ENCODE measurements at places on chromosomes 4 and X.

DNA sequence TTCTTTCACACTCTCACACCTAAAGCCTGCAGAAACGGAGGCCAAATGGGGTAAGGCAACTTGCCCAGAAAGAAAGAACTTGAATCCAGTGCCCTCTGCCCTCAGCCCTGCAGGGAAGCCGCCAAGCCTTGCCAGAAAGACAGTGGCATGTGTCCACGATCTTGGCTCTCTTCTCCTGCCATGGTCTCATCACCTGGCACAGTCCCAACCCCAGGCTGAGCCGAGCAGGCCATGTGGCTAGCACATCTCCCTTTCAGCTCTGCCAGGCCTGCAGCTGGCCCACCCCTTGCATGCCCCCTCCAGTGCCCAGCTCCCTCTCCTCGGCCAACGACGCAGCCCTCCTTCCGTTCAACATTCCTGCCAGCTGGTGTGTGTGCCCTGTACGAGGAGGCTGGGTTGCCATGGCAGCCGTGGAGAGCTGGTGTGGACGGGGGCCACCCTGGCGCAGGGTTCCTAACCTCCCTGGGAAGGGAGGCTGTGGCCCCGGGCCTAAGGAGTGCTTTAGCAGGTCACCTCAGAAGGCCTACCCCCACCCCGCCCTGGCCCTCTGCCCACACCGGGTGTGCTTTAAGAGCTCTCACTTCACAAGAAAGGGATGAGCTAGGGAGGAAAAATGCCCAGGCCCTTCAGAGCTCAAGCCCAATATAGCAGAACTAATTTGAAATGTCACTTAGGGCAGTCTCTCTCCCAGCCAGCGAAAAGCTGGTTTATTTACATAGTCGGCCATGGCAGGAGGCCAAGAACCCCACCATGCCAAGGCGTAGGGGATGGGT, 73.0 kb upstream of the PJA1 start:
- no peak for DNase-seq

DNA sequence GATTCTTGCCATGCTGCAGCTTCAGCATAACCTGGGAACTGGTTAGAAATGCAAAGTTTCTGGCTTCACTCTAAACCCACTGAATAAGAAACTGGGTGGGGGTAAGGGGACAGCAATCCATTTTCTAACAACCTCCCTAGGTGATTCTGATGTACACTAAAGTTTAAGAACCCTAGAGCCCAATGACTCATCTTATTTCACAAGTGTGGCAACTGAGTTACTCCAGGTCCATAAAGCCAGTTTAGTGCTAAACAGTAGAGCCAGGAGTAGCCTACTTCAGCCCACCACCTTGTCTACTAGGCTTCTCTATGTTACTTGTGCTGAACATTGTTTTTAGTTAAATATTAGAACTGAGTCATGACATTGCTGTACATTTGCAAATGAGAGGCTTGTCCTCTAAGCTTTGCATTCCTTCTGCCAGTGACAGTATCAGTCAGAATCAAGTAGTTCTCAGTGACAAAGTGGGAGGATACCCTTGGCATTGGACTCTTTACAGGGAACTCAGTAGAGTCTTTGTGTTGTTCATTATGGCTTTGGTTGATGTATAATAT, 518.0 kb downstream of the RPA4 start:
- no peak for DNase-seq

DNA sequence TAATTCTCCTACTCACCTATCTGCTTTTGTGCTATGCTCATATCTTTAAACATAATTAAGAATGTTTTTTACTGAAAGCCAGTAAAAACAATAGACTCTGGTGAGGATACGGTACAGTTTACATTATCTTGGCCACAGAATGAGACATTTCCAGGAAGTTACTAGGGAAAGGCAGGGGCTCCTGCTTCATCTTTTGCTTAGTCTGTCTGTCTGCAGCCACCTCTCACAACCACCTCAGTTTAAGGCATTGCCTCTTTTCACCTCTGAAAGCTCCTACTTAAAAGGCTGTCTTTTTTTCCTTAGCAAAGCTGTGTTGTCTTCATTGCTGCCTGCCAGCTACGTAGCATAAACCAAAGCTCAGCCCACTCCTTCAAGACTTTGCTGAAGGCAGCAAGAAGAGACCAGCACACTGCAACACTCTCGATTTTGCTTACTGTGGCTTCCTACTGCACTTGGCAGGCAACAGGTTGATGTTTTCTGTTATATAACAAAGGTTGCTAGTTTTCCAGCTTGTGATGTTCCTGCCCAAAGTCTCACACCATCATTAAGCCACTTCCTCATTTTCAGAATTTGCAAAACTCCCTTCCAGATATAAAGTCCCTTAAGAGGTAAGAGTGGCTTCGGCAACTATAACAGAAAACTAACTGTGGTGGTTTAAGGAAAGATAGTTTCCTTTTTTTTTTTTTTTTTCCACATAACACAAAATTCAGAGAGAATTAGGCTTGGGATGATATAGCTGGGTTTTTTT, 432.9 kb downstream of the GRXCR1 start:
- DNase-seq: no peak

GRCh38 chr4:8582436-8582835, 2.2 kb downstream of the GPR78 start:
- no peak for DNase-seq

DNA sequence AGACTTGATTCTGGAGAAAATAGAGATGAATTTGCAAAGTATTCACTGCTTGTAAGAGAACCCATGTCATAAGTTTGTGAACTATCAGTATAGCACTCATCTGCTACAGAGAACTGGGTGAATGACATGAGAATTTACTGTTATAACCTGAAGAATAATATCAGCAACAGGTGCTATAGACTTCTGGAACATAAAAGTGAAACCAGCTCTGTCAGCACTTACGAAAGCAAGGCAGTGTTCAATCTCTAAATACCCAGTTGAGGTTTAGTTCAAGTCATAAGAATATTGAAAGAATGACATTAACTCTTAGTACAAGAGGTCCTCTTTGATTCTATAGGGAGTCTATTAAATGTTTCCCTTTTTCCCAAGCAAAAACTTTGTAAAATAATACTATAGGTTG, 232.9 kb upstream of the ANKRD50 start:
- DNase-seq: no peak

DNA sequence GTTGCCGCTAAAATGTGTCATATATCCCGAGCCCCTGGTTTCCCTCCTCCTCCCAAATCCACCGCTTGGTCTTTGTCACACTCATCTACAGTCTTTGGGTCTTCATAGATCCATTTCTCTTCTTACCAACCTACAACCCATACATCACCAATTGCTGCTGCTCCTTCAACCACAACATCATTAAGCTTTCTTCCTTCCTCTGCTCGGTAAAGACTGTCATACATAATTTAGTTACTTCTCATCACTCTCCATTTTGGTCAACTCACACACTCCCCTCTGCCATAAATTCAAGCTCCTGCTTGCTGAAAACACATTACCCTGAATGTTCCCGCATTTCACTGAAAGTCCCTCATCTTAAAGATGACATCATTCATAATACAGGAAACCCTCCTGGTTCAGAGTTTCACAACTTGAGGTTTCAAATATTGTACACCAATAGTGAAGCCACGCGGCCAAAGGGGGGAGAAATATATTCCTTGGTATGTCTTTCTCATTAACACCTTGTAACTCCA, 1.7 kb upstream of the DCTD start:
- no peak for DNase-seq

DNA sequence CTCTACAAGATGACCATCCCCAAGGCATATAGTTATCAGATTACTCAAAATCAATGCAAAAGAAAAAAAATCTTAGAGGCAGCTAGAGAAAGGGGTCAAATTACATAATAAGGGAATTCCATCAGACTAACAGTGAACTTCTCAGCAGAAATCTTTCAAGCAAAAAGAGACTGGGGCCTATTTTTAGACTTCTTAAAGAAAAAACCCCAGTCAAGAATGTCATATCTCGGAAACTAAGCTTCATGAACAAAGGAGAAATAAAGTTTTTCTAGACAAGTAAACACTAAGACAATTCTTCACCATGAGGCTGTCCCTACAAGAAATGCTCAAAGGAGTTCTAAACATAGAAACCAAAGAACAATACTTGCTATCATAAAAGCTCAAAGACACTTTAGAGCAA, 51.7 kb downstream of the RAB28 start:
- DNase-seq: no peak

GRCh38 chr4:124343661-124344171, 368.8 kb downstream of the ANKRD50 start:
- no peak for DNase-seq

GRCh38 chr4:19693936-19694570, 557.7 kb upstream of the SLIT2 start:
- no peak for DNase-seq

DNA sequence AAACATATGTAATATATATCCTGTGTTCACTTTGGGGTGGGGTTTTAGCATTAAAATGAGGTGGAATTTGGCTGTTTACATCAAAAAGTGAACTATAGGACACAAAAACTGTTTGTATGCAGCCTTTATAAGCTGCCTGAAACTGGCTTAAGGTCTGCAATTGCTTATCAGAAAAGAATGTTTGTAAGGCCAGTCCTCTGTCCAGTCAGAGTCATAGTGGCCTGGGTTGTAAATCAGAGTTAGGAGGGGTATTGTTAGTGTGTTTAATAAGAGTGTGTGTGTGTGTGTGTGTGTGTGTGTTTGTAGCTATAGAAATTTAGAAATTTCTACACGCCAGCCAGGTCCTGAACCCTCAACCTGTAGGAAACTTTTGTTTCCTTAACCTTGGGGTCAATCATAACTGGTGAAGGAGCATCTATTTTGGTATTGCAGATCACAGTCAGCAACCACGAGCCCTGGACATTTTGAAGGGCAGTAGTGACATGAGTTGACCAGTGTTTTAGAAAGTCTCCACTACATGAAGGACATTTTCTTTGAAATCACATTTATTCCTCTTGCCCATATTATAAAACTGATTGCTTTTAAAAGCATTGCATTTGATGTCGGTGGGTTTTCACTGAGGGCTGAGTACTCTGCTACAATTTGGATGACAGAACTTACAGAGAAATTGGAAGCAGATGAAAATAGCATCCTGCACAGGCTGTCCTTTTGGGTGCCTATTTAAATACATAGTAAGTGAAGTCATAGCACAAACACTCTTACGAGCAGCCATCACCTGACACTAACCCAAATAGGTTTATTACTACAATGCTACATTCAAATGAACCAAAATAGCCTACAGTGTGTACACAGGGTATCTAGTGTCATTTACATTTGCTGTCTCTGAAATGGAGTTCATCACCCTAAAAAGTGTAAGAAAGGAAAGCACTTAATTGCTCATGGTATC, 11.2 kb upstream of the TMEM154 start:
- DNase-seq: no peak

GRCh38 chr4:8857766-8858700, 13.6 kb downstream of the HMX1 start:
- no peak for DNase-seq

- no peak for DNase-seq
Observed at GRCh38 chr4:15354371-15355297, 73.2 kb upstream of the C1QTNF7 start.

- DNase-seq: no peak
Observed at GRCh38 chr4:140689623-140690022, 66.6 kb downstream of the TBC1D9 start.

DNA sequence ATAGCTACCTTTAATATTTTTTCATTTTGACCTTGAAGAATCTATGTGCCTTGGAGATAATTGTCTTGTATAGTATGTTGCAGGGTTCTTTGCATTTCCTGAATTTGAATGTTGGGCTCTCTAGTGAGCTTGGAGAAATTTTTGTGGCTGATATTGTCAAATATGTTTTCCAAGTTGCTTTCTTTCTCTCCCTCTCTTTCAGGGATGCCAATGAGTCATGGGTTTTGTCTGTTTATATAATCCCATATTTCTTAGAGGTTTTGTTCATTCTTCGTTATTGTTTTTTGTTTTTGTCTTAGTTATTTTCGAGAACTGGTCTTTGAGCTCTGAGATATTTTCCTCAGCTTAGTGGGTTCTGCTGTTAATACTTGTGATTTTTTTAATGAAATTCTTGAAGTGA, 20.7 kb downstream of the RAB40AL start:
- DNase-seq: no peak

GRCh38 chrX:34909151-34909550, 33.4 kb upstream of the FAM47B start:
- DNase-seq: no peak

Data from stimulated activated CD8-positive, alpha-beta memory T cell treated with anti-CD3 and anti-CD28 coated beads, Interleukin-4, amount 100 ng/mL, for 1 hour (primary cell).